B cell (primary cell): ENCODE measurements at places on chromosomes 13 and 19. TPM values are rescaled to one million over a fixed set of nuclear protein-coding genes. Genes with fewer than 3 reads are reported as not detected.

Gene PEG3
- total RNA-seq: not detected in 2 replicates

GRCh38 chr13:22278336-22278929 is 607.6 kb downstream of the FGF9 start:
- no peak overlapping the region for H3K27ac ChIP-seq
- no peaks in the 10 kb centered on the region for H3K27me3 ChIP-seq
- no peaks in the 10 kb centered on the region for H3K4me1 ChIP-seq
- no peaks in the 10 kb centered on the region for H3K36me3 ChIP-seq
- DNase-seq: peak; percentile 75

DNA sequence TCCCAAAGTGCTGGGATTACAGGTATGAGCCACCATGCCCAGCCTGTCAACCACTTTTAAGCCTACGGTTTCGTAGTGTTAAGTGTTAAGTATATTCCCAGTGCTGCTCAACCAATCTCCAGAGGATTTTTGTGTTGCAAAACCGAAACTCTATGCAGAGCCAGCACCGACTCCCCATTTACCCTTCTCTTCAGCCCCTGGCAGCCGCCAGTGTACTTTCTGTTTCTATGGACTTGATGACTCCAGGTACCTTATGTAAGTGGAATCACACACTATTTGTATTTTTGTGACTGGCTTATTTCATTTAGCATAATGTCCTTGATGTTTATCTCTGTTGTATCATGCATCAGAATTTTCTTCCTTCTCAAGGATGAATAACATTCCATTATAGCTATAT is 1.1 kb downstream of the SULT2A1 start:
- no peaks in the 10 kb centered on the region for H3K36me3 ChIP-seq
- no peak overlapping the region for H3K4me3 ChIP-seq
- H3K4me1 ChIP-seq: no peaks in the 10 kb centered on the region
- peaks cover 4% of the 10 kb centered on the region for H3K27me3 ChIP-seq
- DNase-seq: no peak
- no peak overlapping the region for H3K27ac ChIP-seq

GRCh38 chr19:3725640-3726310 is 17.6 kb downstream of the TJP3 start:
- H3K27ac ChIP-seq: no peak overlapping the region
- H3K4me1 ChIP-seq: peaks cover 16% of the 10 kb centered on the region
- H3K36me3 ChIP-seq: no peaks in the 10 kb centered on the region
- H3K4me3 ChIP-seq: no peak overlapping the region
- no peak for DNase-seq

DNA sequence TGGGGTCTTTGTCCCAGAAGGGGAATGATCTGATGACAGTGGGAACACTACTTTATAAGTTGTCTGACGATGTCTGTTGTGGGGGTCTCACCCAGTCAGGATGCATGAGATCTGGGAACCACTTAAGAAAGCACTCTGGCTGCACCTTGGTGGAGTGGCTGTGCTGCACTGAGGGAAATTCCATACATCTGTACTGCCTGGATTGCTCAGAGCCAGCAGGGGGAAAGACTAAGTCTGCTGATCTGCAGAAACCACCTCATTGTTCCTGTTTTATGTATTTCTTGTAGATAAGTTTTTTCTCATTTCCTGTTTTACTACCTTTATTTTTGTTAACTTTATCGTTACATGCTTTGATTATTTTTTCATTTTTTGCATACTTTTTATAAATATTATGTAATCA is 27.3 kb downstream of the ZNF430 start:
- H3K27ac ChIP-seq: peak overlapping the region; percentile 34
- no peaks in the 10 kb centered on the region for H3K27me3 ChIP-seq
- no peak overlapping the region for H3K4me3 ChIP-seq
- DNase-seq: peak; percentile 12
- no peaks in the 10 kb centered on the region for H3K4me1 ChIP-seq

- H3K27me3 ChIP-seq: no peaks in the 10 kb centered on the region
- DNase-seq: no peak
- no peak overlapping the region for H3K27ac ChIP-seq
- H3K36me3 ChIP-seq: no peaks in the 10 kb centered on the region
- no peaks in the 10 kb centered on the region for H3K4me1 ChIP-seq
Observed at GRCh38 chr13:24085662-24086061, 74.9 kb upstream of the SPATA13 start.

DNA sequence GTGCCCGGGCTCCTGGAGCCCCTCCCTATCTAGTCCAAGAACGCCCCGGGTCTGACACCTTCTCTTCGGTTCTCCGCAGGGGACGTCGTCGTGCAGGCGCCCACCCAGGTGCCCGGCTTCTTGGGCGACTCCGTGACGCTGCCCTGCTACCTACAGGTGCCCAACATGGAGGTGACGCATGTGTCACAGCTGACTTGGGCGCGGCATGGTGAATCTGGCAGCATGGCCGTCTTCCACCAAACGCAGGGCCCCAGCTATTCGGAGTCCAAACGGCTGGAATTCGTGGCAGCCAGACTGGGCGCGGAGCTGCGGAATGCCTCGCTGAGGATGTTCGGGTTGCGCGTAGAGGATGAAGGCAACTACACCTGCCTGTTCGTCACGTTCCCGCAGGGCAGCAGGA is 3.4 kb downstream of the PVR start:
- peaks cover 8% of the 10 kb centered on the region for H3K4me1 ChIP-seq
- H3K36me3 ChIP-seq: no peaks in the 10 kb centered on the region
- DNase-seq: no peak
- H3K27me3 ChIP-seq: no peaks in the 10 kb centered on the region

DNA sequence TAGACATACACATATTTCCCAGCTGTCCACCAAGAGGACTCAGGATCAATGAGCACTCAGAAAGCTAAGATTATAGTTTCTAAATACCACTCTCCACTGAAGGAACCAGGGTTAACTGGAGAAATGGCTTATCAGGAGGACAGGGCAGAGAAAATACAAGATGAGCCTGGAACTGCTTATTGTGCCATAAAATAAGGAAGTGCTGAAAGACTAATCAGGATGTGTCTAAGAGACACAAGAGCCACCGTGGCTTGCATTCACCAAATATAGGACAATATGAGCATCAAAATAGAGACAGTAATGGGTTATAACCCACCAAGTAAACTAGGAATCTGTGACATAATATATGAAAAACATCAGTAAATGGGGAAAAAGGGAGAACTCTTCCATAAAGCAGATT is 32.8 kb downstream of the KLF12 start:
- peaks cover 10% of the 10 kb centered on the region for H3K4me1 ChIP-seq
- H3K4me3 ChIP-seq: no peak overlapping the region
- DNase-seq: no peak
